Chondrocyte (in vitro differentiated cells): ENCODE measurements at places on chromosomes 6 and 20. TPM values are rescaled to one million over a fixed set of nuclear protein-coding genes. Genes with fewer than 3 reads are reported as not detected.

The ZSCAN31 gene
- total RNA-seq = 1.8 to 2.6 TPM (median 2.0 TPM) in 3 replicates

The SEMG1 gene
- not detected in 3 replicates for total RNA-seq

The MOG gene
- 0.82 TPM in 1 of 3 replicates, not detected in the others for total RNA-seq

The ANGPT4 gene
- total RNA-seq = 0.12 TPM in 1 of 3 replicates, not detected in the others

The MACROD2 gene
- total RNA-seq = 2.7 to 4.8 TPM (median 3.2 TPM) in 3 replicates

The CST5 gene
- not detected in 3 replicates for total RNA-seq

The UBD gene
- not detected in 3 replicates for total RNA-seq

The GNAS-AS1 gene
- total RNA-seq = 1.1 to 2.7 TPM (median 1.7 TPM) in 3 replicates

The CLVS2 gene
- not detected in 3 replicates for total RNA-seq

The ULBP2 gene
- 7.7 to 15.1 TPM (median 13.9 TPM) in 3 replicates for total RNA-seq

The SDHAF4 gene
- 9.0 to 10.4 TPM (median 9.4 TPM) in 3 replicates for total RNA-seq

The CALHM5 gene
- total RNA-seq = 9.7 to 10.8 TPM (median 10.4 TPM) in 3 replicates

The FAM83B gene
- total RNA-seq = 0.22 TPM in 1 of 3 replicates, not detected in the others

The TSHZ2 gene
- 0.28 to 0.37 TPM in 2 of 3 replicates, not detected in the other for total RNA-seq

The LY6G6C gene
- 0.30 TPM in 1 of 3 replicates, not detected in the others for total RNA-seq

GRCh38 chr20:45410887-45411286, 2.8 kb downstream of the DBNDD2 start:
- H3K4me1 ChIP-seq = peaks cover 24% of the 10 kb centered on the region
- H3K27me3 ChIP-seq = no peaks in the 10 kb centered on the region
- no peak overlapping the region for H3K27ac ChIP-seq

DNA sequence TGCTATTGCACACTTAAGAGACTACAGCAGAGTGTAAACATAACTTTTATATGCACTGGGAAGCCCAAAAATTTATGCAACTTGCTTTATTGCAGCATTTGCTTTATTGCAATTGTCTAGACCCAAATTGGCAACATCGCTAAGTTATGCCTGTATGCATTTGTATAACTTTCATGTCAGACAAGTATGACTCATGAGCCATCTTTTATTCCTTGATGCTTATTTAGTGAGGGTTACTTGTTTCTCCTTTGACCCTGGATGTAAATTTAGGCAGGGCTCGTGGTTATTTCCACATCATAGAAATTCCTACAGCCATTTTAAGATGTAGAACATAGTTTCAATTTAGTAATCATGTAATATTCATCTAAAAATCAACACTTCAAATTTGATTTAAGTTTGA, 130.3 kb upstream of the LY86 start:
- no peak overlapping the region for H3K27ac ChIP-seq
- H3K36me3 ChIP-seq = peaks cover 2% of the 10 kb centered on the region
- H3K27me3 ChIP-seq = peaks cover 6% of the 10 kb centered on the region
- no peak overlapping the region for H3K4me3 ChIP-seq

GRCh38 chr6:4776493-4777393, 539 bp downstream of the CDYL start:
- DNase-seq = no peak
- H3K4me3 ChIP-seq = peak overlapping the region; percentile 80

GRCh38 chr6:41935193-41935574, 6.4 kb downstream of the CCND3 start:
- H3K27me3 ChIP-seq = no peaks in the 10 kb centered on the region
- no peak for DNase-seq
- no peak overlapping the region for H3K4me3 ChIP-seq
- H3K36me3 ChIP-seq = peaks cover 21% of the 10 kb centered on the region
- H3K27ac ChIP-seq = no peak overlapping the region

DNA sequence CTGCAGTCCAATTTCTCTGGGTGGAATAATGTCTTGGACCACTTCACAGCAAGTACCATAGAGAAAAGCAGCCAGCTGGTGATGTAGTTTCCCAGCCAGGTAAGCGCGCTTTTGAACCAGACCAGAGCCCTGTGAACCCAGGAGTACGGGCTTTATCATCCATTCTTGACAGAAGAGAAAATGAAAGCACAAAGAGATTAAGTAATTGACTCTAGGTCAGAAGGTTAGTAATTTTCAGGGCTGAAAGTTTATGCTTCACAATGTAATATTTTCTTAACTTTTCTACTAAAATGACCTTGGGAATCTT, 7.1 kb upstream of the UST start:
- no peak overlapping the region for H3K4me3 ChIP-seq
- no peak for DNase-seq
- no peak overlapping the region for H3K27ac ChIP-seq
- no peaks in the 10 kb centered on the region for H3K36me3 ChIP-seq
- no peaks in the 10 kb centered on the region for H3K27me3 ChIP-seq
- H3K4me1 ChIP-seq = peaks cover 3% of the 10 kb centered on the region

DNA sequence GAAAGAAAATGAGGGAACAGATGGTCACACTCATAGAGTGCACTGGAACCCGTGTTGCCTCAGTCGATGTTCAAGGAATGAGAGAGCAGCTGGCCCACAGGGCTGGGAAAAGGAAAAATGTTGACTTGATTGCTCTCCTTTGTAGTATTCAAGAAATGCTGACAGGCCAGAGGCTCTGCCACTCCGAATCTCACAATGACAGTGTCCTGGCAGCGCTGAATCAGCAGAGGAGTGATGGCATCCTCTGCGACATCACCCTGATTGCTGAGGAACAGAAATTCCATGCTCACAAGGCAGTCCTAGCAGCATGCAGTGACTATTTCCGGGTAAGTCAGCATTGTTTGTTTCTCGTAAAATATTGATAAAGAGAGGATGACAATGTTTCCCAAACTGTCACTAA, 51.3 kb downstream of the KLHL32 start:
- peaks cover 22% of the 10 kb centered on the region for H3K27me3 ChIP-seq
- no peak overlapping the region for H3K4me3 ChIP-seq
- H3K27ac ChIP-seq = no peak overlapping the region
- no peaks in the 10 kb centered on the region for H3K4me1 ChIP-seq
- H3K36me3 ChIP-seq = no peaks in the 10 kb centered on the region

- no peaks in the 10 kb centered on the region for H3K27me3 ChIP-seq
- H3K4me1 ChIP-seq = peaks cover 44% of the 10 kb centered on the region
- no peak overlapping the region for H3K27ac ChIP-seq
These were observed 69.9 kb downstream of the FYN start for GRCh38 chr6:111803371-111803770.

- peaks cover 60% of the 10 kb centered on the region for H3K4me1 ChIP-seq
- H3K27me3 ChIP-seq = no peaks in the 10 kb centered on the region
- peak overlapping the region; percentile 86 for H3K27ac ChIP-seq
These were observed 160.1 kb upstream of the CITED2 start for GRCh38 chr6:139534472-139535115.

GRCh38 chr6:26532699-26533531, 5.3 kb upstream of the HMGN4 start:
- no peaks in the 10 kb centered on the region for H3K27me3 ChIP-seq
- H3K36me3 ChIP-seq = no peaks in the 10 kb centered on the region
- peak overlapping the region; percentile 88 for H3K27ac ChIP-seq
- no peak for DNase-seq
- H3K4me1 ChIP-seq = peaks cover 36% of the 10 kb centered on the region

- H3K36me3 ChIP-seq = no peaks in the 10 kb centered on the region
- peaks cover 2% of the 10 kb centered on the region for H3K27me3 ChIP-seq
- peaks cover 5% of the 10 kb centered on the region for H3K4me1 ChIP-seq
These were observed 44.6 kb downstream of the HMGN3 start for GRCh38 chr6:79189760-79190350.

- H3K27ac ChIP-seq = no peak overlapping the region
- no peaks in the 10 kb centered on the region for H3K36me3 ChIP-seq
- no peaks in the 10 kb centered on the region for H3K27me3 ChIP-seq
- peaks cover 14% of the 10 kb centered on the region for H3K4me1 ChIP-seq
These were observed 155.5 kb downstream of the GJA1 start for GRCh38 chr6:121590916-121591315.

DNA sequence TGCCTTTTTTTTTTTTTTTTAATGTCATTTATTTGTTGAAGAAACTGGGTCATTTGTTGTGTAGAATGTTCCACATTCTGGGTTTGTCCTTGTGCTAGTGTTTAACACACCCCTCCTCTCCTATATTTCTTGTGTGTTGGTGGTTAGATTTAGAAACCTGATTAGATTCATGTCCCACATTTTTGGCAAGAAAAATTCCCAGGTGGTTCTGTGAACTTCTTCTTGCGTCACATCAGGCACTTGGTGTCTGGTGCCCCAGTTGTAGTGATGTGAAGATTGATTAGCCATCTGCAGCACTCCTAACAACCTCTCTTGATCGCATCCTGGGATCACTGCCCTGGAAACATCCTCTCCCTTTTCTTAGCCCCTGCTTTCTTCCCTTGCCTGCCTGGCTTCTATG, 7.8 kb downstream of the PIGT start:
- H3K36me3 ChIP-seq = peaks cover 29% of the 10 kb centered on the region
- H3K27me3 ChIP-seq = no peaks in the 10 kb centered on the region
- H3K27ac ChIP-seq = no peak overlapping the region

GRCh38 chr20:54980103-54980960, 504.9 kb downstream of the DOK5 start:
- no peak for DNase-seq
- H3K4me1 ChIP-seq = no peaks in the 10 kb centered on the region
- H3K27me3 ChIP-seq = no peaks in the 10 kb centered on the region

- H3K4me3 ChIP-seq = no peak overlapping the region
- H3K27me3 ChIP-seq = peaks cover 5% of the 10 kb centered on the region
- DNase-seq = no peak
- H3K36me3 ChIP-seq = no peaks in the 10 kb centered on the region
These were observed 32.8 kb downstream of the FAM83B start for GRCh38 chr6:54879188-54879985.

DNA sequence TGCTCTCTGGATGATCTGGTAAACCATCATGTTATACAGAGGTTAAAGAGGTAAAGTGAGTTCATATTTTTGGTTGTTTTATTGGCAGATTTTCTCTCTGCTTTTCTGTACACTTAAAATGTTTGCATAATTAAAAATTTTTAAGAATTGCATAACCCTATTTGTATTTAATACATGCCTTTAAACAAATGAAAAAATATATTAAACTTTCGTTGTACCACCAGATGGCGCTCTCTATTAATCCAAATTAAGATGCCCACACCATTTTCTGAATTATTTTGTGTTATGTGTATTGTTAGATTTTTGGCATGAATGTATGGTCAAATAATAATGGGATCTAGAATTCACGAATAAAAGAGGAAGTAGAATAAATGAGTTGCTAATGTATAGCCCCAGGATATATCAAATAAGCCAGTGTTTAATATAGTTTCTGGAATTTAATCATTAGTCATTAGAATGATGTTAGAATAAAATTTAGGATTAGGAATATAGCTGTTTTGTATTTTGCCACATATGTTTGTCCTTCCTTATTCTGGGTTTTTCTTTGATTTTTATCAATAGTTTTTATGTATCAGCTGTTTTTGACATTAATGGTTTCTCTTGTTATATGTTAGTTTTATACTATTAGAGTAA, 38.9 kb downstream of the SMAP1 start:
- no peak for DNase-seq
- no peaks in the 10 kb centered on the region for H3K27me3 ChIP-seq
- H3K4me3 ChIP-seq = no peak overlapping the region
- H3K27ac ChIP-seq = no peak overlapping the region

- H3K4me3 ChIP-seq = no peak overlapping the region
- H3K36me3 ChIP-seq = no peaks in the 10 kb centered on the region
- no peak for DNase-seq
- H3K27me3 ChIP-seq = no peaks in the 10 kb centered on the region
- peaks cover 19% of the 10 kb centered on the region for H3K4me1 ChIP-seq
- no peak overlapping the region for H3K27ac ChIP-seq
These were observed 10.1 kb downstream of the SLC22A2 start for GRCh38 chr6:160248538-160248937.

DNA sequence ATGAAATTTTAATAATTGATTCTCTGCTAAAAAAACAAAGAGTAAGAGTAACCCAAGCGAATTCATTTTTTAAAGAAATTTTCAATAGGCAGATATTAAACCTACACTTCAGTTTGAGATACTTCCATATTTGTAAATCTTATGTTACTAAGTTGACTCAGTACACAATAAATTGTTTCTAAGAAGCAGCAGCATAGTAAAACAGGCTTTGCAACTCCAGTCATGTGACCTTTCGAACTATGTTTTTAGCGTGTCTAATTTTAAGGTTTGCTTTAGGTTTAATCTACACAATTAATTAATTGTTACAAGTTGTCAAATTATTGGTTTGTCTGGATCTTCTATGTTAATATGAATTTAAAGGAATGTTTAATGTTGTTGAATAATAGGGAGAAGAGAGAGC, 708.9 kb upstream of the CITED2 start:
- peaks cover 45% of the 10 kb centered on the region for H3K4me1 ChIP-seq
- DNase-seq = no peak
- no peak overlapping the region for H3K27ac ChIP-seq
- no peaks in the 10 kb centered on the region for H3K27me3 ChIP-seq
- peaks cover 2% of the 10 kb centered on the region for H3K36me3 ChIP-seq

GRCh38 chr6:25064006-25064405, 128.2 kb upstream of the RIPOR2 start:
- no peaks in the 10 kb centered on the region for H3K36me3 ChIP-seq
- no peak overlapping the region for H3K27ac ChIP-seq
- DNase-seq = no peak
- no peak overlapping the region for H3K4me3 ChIP-seq
- H3K27me3 ChIP-seq = no peaks in the 10 kb centered on the region

DNA sequence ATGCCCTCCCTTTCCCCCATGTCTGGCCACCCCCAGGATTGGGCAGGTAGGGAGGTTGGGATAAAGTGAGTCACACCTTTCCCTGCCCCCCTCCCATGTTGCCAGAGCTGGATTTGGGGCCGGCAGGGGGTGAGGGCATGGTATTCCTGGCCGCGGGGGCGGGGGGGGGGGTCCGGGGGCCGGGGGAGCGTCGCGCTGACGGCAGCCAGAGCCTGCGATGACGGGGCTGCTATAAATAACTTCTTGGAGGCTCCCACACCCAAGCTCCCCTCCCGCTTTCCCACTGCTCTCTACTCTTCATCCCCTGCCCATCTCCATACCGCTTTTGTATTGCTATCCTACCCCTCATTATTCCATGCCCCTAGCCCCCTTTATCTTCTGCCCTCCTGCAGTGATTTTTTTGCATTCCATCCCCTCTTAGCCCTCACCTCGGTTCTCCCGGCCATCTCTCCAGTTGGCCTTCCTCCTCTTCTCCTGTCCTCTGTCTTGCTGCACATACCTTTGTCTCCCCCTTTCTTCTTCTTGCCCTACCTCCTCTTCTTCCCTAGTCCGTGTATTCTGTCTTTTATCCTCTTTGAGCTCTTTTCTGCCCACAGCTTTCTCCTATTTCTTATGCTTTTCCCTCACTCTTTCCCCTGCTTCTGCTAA, 13.8 kb downstream of the SYNGAP1 start:
- no peak for DNase-seq
- peaks cover 35% of the 10 kb centered on the region for H3K36me3 ChIP-seq
- peaks cover 41% of the 10 kb centered on the region for H3K4me1 ChIP-seq
- H3K27ac ChIP-seq = peak overlapping the region; percentile 91
- no peak overlapping the region for H3K4me3 ChIP-seq

DNA sequence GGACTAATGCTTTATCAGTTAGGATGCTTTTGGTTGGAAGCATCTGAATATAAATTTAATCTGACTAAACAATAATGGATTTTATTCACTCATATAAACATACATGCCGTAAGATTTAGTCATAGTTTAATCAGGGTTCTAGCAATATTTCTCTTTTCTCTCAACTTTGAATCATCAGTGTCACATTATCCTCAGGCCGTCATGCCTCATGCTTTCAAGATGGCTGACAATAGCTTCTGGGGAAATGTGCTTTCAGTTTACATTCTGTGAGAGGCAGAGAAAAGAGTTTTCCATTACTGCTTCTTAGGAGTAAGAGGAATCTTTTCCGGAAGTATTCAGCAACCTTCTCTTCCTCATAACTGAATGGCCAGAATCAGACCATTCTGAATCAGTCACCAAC, 162.2 kb downstream of the GJA1 start:
- H3K27me3 ChIP-seq = no peaks in the 10 kb centered on the region
- H3K4me1 ChIP-seq = peaks cover 12% of the 10 kb centered on the region
- no peaks in the 10 kb centered on the region for H3K36me3 ChIP-seq
- DNase-seq = no peak
- H3K27ac ChIP-seq = peak overlapping the region; percentile 20
- no peak overlapping the region for H3K4me3 ChIP-seq
